SK-N-SH (cell line): ENCODE measurements at places on chromosomes 7 and 10. TPM values are rescaled to one million over a fixed set of nuclear protein-coding genes. Genes with fewer than 3 reads are reported as not detected.

GRCh38 chr7:75687246-75688088, 51.3 kb downstream of the HIP1 start:
- H3K4me1 ChIP-seq: no peaks in the 10 kb centered on the region
- DNase-seq: no peak
- H3K36me3 ChIP-seq: no peaks in the 10 kb centered on the region
- no peak overlapping the region for H3K4me3 ChIP-seq
- no peaks in the 10 kb centered on the region for H3K27me3 ChIP-seq

PDZD7 gene
- polyA plus RNA-seq: 1.9 and 2.3 TPM in 2 replicates

DNA sequence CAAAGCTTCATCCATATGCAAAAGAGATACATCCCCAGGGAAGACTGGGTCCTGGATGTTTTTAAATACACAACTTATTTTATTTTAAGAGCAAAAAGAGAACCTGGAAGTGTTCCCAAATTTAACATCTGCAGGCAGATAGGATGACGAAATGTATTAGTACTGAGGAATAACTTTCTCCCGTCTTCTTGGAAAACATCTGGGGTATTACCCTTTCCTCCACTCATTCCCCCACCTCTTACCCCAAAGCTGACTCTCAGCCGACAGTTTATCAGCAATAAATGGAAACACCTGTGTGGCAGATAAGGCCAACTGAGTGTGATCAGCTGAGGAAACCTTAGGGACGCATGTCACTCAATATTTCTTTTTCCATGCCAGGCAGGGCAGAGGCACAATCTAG, 435.6 kb upstream of the NPVF start:
- H3K36me3 ChIP-seq: no peaks in the 10 kb centered on the region
- no peak overlapping the region for H3K4me3 ChIP-seq
- no peaks in the 10 kb centered on the region for H3K27me3 ChIP-seq

DNA sequence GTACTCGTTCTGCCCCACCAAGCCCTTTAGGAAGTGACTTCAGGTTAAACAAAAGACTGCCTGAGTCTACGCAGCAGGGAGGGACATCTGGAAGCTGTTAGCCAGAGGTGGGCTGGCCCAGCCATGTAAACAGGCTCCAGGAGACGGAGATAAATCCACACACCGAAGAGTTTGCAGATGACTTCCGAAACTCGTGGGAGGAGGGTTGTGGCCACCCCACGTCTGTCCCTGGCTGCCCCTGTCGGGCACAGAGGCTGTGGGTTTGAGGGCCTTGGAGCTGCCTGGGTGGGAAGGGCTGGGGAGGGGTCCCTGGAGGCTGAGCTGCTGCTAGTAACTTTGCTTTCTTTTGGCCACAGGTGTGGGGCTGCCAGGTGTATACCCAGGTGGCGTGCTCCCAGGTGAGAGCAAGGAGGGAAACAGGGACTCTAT, 15.6 kb downstream of the ELN start:
- no peaks in the 10 kb centered on the region for H3K36me3 ChIP-seq
- peak overlapping the region; percentile 37 for H3K4me3 ChIP-seq
- H3K4me1 ChIP-seq: peaks cover 20% of the 10 kb centered on the region
- DNase-seq: peak; percentile 91
- H3K27ac ChIP-seq: peak overlapping the region; percentile 99

- no peaks in the 10 kb centered on the region for H3K27me3 ChIP-seq
- no peak overlapping the region for H3K4me3 ChIP-seq
- H3K36me3 ChIP-seq: no peaks in the 10 kb centered on the region
- H3K27ac ChIP-seq: no peak overlapping the region
- H3K4me1 ChIP-seq: no peaks in the 10 kb centered on the region
Measured at GRCh38 chr10:104220522-104220921, 11.6 kb downstream of the CFAP43 start.
